ENCODE measurements at places on chromosomes 13 and 19.
A peak's percentile ranks its signal among the peaks of the same experiment; 100 is the strongest.

- DNase-seq, result peak; percentile 21
Observed at GRCh38 chr13:27347211-27347772, 76.7 kb downstream of the RASL11A start.

DNA sequence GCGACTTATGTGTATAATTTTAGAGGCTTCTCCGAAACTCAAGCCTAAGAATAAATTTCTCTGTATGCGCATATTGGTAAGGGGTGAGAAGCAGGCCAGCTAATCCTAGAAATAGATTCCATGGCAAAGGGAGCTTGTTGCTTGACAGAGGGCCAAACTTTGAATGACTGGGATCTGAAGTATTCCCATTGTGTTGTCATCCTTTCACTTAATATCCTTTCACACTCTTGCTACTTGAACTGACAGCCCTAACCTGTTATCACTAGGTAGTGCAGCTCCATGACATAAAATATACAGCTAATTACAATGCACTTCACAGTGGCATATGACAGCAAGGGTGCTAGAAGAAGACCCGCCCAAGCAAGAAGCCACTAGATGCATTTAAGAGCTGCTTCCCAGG lies 309.8 kb downstream of the OXGR1 start:
- no peak for DNase-seq

DNA sequence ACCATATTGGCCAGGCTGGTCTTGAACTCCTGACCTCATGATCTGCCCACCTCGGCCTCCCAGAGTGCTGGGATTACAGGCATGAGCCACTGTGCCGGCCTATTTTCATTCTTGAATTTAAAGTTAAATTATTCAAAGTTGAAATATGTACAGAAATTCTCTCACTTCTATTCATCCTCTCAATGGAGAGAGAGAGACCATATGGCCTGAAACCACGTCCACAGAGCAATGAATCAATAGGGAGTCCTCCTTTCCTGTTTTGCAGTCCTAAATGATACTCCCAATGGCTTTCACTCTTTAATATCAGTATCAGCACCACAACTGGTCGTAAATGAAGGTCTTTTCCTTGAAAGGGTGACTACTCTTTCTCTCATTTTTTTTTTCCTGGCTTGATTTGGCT lies 30.5 kb upstream of the KCTD4 start:
- DNase-seq, result no peak

GRCh38 chr19:42153672-42154433 lies 21.6 kb upstream of the POU2F2 start:
- DNase-seq, result no peak

- DNase-seq, result no peak
Observed at GRCh38 chr19:55173714-55174409, 6.2 kb downstream of the SYT5 start.

DNA sequence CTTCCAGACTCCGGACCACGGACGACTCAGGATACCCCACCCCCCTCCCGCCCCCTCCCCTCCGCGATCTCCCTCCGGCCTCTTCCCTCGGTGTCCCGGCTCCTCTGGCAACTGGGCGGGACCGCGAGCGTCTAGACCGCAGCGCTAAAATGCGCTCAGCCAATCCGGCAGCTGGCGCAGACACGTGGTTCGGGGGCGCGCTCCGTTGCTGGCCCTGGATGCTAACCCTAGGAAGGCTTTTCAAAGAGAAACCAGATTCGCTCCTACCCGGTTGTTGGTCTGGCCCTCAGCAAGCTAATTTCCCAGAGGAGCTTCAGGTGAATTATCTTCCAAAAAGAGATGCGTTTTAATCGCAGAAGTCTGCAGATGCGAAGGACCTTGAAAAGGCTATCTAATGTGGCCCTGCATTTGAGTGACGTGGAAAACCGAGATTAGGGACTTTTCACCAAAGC lies at the start of gene DZIP1:
DZIP1 (minus strand) TSS at position 106 of the 452 bp plus-strand sequence. CDS start 2,677 bp downstream, outside the sequence.
- DNase-seq, result peak; percentile 43

DNA sequence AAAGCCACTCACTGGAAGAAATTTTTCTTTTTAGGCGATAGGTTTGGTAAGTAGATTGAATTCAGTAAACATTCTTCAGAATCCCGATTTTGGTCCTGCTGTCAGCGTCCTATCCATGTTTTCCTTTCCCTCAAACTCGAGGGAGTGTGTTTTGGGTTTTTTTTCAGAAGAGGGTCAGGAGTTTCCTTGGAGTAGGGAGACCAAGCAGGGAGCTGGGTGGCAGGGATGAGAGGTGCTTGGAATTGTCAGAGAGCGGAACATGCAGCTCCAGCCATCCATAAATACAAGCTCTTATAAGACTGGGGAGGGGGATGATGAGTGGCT lies 1.6 kb upstream of the PCDH8 start:
- DNase-seq, result no peak

Measured in suppressor macrophage (primary cell).